ENCODE measurements at places on chromosomes 2 and 18. TPM values are rescaled to one million over a fixed set of nuclear protein-coding genes. Genes with fewer than 3 reads are reported as not detected.

- no peak for DNase-seq
Observed at GRCh38 chr18:32443706-32444215, 26.9 kb downstream of the GAREM1 start.

- DNase-seq: no peak
Observed at GRCh38 chr2:105517814-105518705, 119.2 kb upstream of the FHL2 start.

GRCh38 chr2:150046810-150047209 lies 440.7 kb downstream of the RND3 start:
- no peak for DNase-seq

DNA sequence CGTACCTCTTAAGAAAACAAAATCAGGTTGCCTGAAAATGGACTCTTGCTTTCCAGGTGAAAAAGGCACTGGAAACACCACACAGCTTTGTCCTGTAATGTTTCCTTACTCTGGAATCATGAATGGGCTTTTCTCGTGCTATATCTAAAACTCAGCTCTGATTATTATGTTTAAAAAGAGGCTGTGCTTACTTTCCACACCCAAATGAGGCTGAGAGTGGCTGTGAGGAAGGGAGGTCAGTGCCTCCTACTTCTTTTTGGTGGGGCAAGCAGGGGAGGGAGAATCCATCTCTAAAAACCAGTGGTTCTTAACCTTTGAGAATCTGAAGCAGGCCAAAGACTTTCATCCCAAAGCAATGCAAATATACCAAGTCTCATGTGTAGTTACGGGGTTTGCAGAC lies 148.6 kb downstream of the FAM210A start:
- DNase-seq: no peak

GRCh38 chr2:38528008-38528442 lies 74.7 kb downstream of the HNRNPLL start:
- DNase-seq: no peak

DNA sequence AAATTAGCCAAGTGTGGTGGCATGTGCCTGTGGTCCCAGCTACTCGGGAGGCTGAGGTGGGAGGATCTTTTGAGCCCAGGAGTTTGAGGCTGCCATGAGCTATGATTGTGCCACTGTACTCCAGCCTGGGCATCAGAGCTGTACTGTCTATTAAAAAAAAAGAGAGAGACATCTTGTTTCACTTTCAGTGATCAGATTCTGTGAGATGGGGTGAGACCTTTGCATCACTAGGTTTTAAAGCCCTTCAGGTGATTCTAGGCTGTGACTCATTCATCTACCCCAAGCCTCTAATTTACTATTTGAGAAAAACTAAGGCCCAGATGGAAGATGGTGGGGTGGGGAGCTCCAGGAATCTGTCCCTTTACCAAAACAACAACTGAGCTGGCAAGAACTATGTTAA lies 7.1 kb downstream of the C2orf92 start:
- no peak for DNase-seq

GRCh38 chr2:172299741-172300140 lies 127.6 kb upstream of the ITGA6 start:
- no peak for DNase-seq

DNA sequence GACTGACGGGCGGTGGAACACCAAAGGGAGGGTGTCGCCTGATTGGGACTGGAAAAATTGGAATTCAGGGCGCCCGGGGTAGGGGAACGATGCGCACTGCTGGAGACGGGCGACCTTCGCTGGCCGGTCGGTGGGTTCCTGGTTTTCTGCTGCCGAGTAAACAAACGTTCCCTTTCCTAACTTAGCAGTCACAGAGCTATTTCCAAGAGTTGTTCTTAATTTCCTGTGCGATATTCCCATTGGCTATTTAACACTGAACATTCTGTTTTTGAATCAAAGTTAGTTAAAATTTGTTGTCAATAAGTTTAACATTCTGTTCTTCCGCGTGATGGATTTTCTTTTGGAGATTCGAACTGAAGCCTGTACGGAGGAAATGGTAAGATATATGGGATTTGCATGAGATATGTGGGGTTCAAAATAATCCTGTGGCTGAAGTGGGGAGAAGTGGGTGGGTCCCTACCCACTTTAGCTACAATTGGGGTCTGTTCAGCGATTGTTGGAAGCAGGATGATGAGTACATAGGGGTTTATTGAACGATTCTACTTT lies 862 bp downstream of the C18orf54 start:
- no peak for DNase-seq

DNA sequence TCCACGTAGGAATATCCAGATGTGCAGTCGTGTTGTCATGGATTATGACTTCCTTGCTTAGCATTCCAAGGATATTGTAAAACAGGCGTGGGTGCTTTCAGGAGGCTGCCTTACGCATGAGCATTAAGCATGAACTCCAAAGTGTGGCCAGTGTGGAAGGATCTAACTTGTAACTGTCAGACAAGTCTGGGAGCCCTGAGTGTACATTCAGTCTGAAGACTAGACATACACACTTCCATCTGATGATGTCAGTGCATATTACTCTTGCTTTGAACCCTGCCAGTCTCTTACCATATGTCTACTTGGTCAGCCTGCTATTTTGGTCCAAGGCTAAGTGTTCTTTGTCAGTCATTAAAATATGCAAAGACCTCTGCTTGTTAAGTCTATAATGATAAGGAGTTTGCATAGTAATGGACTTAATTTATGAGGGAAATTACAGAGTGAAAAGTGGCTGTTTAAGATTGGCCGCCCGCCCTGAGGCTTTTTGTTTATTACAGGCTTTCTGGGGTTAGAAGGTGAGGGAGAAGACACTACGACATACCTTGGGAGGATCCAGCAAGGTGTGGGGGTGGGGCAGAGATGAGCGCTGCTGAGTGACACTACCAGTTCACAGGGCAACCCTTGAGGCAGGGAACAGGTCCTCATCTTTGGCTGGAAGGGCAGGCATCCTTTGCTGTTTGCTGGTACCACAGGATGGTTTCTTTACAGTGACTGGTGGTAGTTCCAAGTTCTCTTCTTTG lies 48.3 kb downstream of the CABLES1 start:
- DNase-seq: no peak

GRCh38 chr2:144625626-144626025 lies 105.7 kb upstream of the ZEB2 start:
- DNase-seq: no peak

DNA sequence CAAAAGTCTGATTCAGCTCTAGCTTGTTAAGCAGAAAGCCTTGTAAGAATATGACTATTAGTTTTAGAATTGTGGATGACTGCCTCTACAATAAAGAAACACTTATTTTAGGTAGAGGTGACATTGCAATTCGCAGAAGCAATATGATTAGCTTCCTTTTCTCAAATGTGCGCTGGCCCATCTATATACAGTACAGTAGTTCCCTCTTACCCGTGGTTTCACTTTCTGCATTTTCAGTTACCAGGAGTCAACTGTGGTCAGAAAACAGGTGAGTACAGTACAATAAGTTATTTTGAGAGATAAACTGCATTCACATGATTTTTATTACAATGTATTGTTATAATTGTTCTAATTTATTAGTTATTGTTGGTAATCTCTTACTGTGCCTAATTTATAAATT lies 405.1 kb downstream of the GPD2 start:
- no peak for DNase-seq

- no peak for DNase-seq
Observed at GRCh38 chr2:102271844-102272243, 39.5 kb upstream of the IL1RL1 start.

DNA sequence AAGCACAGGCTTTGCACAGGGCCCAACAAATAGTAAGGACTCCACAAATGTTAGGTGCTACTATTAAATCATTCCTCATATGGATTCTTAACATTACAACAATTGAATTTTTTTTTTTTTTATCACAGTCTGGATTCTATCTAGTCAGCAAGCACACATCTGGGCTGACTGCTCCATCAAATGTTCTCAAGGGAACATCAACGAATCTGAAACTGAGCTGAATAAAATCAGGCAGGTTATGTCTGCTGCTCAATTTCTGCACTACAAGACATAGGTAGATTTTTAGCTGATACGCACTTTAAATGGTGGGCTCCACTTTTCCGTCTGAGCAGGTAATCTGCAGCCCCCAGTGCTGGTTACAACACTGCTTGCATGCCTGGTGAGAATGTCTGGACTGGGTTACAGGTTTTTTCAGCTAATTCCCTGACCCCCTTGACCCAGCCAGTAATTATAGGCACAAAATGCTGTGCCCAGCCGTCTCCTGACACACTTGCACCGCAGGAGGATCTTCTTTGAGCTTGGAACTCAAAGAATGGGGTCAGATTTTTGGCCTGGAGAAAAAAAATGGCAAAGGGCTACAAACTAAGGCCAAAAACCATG lies 44.6 kb downstream of the ADD2 start:
- no peak for DNase-seq

DNA sequence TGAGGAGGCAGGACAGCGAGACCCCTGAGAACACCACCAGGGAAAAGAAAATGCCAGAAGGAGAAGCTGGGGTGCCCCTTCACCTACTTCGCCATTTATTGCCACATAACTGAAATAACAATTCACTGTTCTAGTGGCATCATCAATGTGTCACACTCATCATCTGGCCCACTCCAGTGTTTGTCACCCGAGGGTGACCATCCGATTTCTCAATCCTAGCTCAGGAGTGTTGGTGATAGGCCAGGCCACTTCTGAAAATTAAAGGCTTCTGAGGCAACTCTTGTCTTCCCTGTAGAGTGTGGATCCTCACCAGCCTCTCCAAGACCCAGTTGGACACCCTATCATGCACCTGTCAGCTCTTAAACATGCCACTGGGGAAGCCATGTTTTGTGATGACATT lies 62.9 kb upstream of the BZW1 start:
- DNase-seq: no peak

DNA sequence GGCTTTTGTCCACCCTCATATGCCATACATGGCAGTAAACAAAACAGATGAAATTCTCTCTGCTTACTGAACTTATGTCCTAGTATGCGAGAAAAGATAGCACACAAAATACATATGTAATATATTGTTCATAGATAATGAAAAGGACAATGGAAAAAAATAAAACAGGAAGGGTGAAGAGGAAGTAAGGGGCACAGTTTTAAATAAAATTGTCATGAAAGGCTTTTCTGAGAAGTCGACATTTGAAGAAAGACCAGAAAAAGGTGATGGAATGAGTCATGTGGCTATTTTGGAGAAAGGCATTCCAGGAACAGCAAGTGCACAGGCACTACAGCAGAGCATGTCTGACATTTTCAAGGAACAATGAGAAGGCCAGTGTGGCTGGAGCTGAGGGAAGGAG lies 56.4 kb downstream of the KCNH7 start:
- DNase-seq: no peak

DNA sequence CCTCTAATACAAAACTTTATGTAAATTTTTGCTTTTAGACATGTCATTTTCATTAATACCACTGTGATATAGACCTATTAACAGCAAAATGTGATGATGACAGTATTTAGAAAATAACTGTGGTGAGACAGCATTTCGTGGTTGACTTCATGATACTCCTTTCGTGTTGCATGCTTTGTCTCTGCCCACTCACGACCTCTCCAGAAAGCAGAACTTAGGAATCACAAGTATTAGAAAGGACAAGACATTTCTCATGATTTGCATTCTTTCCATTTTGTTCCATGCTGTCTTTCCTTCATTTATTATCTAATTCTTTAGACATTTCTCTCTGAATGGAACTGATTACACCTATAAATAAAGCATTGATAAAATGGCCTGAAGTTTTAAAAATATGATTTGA lies 85.2 kb upstream of the POU3F3 start:
- no peak for DNase-seq

GRCh38 chr2:234290671-234291070 lies 206.2 kb downstream of the ARL4C start:
- peak; percentile 68 for DNase-seq

DNA sequence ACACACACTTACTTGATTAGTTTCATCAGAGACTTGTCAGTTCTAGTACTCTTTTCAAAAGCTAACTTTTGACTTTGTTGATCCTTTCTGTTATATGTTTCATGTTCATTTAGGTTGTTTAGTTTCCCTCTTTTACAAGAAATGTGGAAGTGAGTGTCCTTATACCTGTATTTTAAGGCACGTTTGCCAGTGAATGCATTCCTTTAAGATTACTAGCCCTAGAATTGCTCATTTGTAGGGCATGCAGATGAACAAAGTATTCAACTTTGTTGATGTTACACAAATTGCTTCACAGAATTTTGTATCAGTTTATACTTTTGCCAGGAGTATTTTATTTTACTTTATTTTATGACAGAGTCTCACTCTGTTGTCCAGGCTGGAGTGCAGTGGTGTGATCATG lies 6.3 kb downstream of the IL1RL2 start:
- peak; percentile 26 for DNase-seq

DNA sequence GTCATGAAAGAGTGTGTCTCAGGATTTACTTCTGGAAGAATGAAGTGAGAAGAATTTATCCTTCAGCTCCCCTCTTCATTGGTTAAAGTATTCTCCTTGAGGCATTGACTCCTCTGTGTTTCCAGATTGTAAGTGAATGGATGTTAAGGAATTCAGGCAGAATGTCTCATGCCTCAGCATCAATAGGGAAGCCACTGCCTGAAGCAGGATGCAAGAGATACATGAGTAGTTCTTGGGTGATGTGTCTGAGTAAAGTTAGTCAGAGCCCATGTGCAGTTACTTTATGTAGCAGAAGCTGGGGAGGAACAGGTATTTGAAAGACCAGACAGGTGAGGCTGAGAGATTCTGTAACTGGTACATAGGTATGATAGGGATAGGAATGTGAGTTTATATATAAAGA lies 34.0 kb upstream of the TMEFF2 start:
- no peak for DNase-seq

GRCh38 chr2:207833251-207833751 lies 63.6 kb upstream of the FZD5 start:
- DNase-seq: no peak

- no peak for DNase-seq
Observed at GRCh38 chr2:66202586-66202985, 232.3 kb upstream of the MEIS1 start.

DNA sequence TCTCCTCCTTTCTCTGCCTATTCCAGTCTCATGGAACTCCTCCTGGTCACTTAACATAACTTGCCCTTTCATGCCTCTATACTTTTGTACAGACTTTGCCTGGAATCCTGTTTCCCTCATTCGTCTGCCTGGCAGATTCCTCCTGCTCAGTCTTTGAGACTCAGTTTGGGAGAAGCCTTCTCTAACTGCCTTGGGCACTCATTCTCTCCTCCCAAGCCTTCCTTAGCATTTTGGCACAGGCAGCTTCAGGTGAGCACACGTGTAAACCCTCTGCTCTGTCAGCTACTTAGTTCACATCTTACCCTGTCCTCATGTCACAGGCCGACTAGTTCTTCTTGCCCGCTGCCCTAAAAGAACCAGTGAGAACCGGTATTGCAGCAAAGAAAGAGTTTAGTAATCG lies 6.0 kb upstream of the FAM98A start:
- no peak for DNase-seq

GALNT13 gene
- polyA plus RNA-seq: not detected

ASB18 gene
- not detected for polyA plus RNA-seq

EML6 gene
- 0.96 TPM for polyA plus RNA-seq

TUBA4B gene
- polyA plus RNA-seq: 0.08 TPM

KCNF1 gene
- 0.08 TPM for polyA plus RNA-seq

C1QL2 gene
- polyA plus RNA-seq: not detected

CCDC150 gene
- polyA plus RNA-seq: 0.86 TPM

RSAD2 gene
- polyA plus RNA-seq: 2.2 TPM
